ENCODE measurements at places on chromosomes 11 and 22.

DNA sequence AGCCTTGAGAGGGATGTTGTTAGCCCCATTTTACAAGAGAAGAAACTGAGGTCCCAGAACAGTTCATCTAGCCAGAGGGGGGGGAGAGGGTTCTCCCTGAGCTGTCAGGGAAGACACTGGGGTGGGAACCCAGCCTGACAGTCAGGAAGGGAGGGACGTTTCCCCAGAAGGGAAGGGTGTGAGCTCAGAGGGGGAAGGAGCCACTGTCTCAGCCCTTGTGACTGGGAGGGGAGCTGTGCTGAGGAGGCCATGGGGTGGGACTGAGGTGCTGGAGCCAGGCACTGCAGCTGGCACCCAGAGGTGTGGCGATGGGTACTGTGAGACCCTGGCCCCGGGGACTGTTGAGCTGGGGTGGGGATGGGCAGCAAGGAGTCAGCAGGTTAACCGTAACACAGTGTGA lies 35.7 kb downstream of the DAGLA start:
- DNase-seq: no peak

DNA sequence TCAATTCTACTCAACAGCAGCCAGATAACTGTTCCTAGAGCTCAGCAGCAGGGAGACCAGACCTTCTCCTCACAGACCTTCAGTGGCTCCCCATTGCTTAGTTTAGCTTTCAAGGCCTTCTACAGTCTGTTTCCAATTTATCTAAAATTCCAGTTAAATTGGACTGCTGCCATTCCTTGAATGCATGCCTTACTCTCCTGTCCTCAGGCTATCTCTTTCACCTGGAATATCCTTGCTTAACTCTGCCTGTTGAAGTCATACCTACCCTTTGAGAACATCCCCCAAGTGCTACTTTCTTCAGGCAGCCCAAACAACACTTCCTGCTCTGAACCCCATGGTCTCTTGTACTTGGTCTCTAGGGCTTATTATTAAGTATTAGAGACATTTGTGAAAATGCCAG lies 120.7 kb upstream of the TENM4 start:
- no peak for DNase-seq

DNA sequence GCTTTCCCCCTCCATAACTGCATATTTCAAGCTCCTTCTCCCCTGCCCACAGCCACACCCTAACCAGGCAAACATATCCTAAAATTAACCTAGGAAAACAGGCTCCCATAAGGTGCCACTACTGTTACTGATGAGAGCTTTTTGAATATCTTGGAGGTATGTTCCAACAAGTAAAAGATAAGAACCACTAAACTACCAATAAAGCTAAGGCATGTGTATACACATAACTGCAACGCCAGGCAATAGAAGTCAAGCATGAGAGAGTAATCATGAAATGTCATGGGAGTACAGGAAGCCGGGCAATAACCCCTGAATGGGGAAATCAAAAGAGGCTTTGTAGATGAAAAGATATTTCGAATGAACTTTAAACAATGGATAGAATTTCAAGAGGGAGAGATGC lies 9.3 kb downstream of the MMP13 start:
- no peak for DNase-seq

GRCh38 chr11:44506375-44507016 lies 59.0 kb upstream of the CD82 start:
- DNase-seq: no peak

- DNase-seq: no peak
Measured at GRCh38 chr11:85948884-85949283, 93.7 kb downstream of the CCDC83 start.

DNA sequence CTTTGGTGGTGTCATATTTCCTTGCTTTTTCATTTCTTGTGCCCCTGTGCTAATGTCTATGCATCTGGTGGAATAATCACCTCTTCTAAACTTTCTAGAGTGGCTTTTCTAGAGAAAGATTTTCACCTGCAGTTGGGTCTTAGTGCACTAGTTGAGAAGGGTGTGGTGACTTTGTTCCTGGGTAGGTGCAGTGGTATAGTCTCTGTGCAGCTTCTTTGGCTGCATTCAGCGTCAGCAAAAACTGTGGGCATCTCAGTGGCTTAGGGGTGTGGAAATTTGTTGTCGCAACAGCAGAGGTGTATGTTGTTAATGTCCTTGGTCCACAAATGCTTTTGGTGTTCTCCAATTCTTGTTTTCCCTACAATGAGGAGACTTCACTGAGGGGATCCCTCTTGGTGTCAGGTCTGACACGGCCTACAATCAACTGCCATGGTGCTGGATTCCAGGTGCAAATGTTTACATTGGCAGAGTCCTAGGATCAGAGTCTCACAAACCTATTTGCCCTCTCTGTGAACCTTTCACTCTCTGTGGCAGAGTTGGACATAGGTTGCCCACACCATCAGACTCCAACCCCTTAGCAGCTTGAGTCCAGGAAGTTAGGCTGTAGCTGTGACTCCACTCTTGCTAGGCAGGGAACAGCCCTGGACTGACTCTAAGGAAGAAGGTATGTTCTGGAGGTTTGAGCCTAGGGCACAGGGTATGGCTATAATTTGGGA lies 48.8 kb downstream of the GDPD4 start:
- DNase-seq: no peak

All from T47D (cell line).